Left cardiac atrium (tissue), 4 donors: ENCODE measurements at places on chromosomes 13 and 19. TPM values are rescaled to one million over a fixed set of nuclear protein-coding genes. Genes with fewer than 3 reads are reported as not detected.

Gene C1QTNF9B
- 1.3 TPM for total RNA-seq

Gene DENND1C
- total RNA-seq: 1.9 TPM

Gene IFI30
- 68.9 TPM for total RNA-seq

Gene SLC15A1
- total RNA-seq: not detected

Gene SCGB2B2
- 0.52 TPM for total RNA-seq

Gene KLK6
- not detected for total RNA-seq

Gene LAMP1
- total RNA-seq: 122 TPM

Gene LGALS4
- 0.85 TPM for total RNA-seq

Gene ZSWIM9
- 6.2 TPM for total RNA-seq

Gene SIAH3
- not detected for total RNA-seq

Gene KXD1
- total RNA-seq: 53.4 TPM

Gene URAD
- not detected for total RNA-seq

Gene BRSK1
- 9.1 TPM for total RNA-seq

Gene NDUFS7
- total RNA-seq: 267 TPM

Gene CATSPERD
- not detected for total RNA-seq

- DNase-seq: no peak
Measured at GRCh38 chr13:65342541-65343337, 1887.4 kb downstream of the PCDH9 start.

GRCh38 chr13:99220199-99220935 lies 19.7 kb downstream of the UBAC2 start:
- no peak for DNase-seq

DNA sequence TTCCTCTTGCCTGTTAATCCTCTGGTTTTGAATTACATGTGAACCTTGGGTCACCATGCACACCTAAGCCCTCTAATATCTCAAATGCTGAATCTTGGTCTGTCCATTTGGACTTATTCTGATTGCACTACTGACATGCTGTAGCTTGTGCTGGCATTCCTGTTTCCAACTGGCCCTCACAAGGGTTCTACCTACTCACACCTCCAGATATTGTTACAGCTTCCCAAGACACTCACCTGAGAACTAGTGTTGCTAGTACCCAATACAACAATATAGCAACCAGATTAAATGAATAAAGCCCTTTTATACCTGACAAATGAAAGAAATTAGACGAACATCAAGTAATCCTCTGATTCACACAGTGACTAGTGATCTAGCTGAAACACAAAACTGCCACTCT lies 16.6 kb downstream of the TEX30 start:
- no peak for DNase-seq

GRCh38 chr19:46056536-46056935 lies 15.7 kb upstream of the IGFL4 start:
- no peak for DNase-seq

GRCh38 chr13:25881971-25882451 lies 169.8 kb downstream of the SHISA2 start:
- DNase-seq: no peak

DNA sequence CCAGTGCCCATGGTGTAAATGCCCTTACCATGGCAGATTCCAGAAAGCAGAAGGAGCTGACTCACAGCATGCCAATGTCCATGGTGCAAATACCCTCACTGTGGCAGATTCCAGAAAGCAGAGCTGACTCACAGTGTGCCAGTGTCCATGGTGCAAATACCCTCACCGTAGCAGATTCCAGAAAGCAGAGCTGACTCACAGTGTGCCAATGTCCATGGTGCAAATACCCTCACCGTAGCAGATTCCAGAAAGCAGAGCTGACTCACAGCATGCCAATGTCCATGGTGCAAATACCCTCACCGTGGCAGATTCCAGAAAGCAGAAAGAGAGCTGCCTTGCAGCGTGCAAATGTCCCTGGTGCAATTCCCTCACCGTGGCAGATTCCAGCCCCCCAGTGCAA lies 163.8 kb upstream of the SOX1 start:
- DNase-seq: no peak

GRCh38 chr19:38565691-38566105 lies 52.1 kb downstream of the MAP4K1 start:
- no peak for DNase-seq

GRCh38 chr13:50392977-50393376 lies 377.7 kb downstream of the KCNRG start:
- DNase-seq: no peak

DNA sequence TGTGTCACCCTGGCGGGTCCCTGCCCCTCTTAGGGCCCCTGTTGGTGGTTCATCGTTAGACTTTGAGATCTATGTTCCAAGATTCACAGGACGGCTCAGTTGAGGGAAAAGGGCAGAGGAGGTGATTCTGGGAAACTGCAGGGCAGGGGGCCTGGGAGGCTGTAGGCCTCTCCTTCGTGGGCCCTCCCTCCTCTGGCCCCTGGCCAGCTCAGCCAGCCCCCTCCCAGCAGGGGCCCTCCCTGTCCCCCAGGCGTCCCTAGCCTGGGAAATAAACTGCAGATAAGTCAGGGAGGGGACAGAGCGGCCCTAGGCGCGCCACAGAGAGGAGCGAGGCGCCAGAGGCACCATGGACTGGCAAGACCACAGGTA lies 6.5 kb downstream of the HIF3A start:
- DNase-seq: no peak

GRCh38 chr19:38792250-38793111 lies 3.5 kb downstream of the LGALS7B start:
- DNase-seq: peak; percentile 72

DNA sequence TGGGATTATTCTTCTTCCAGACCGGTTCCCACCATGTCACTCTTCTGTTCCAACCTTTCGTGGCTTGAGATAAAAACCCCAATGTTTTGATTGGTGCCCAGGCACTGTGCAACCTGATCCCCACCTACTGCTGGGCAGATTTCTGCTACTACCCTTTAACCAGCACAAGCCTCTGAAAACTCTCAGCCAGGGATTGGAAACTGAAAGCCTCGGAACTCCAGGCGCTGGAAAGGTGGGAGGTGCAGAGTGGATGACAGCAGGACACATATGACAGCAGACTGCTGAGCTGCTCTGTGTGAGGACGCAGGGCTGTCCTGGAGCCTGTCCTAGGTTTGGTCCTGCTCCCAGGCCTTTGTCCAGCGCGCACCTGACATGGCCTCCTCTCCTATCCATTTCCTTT lies 68.5 kb upstream of the GTF3A start:
- no peak for DNase-seq

DNA sequence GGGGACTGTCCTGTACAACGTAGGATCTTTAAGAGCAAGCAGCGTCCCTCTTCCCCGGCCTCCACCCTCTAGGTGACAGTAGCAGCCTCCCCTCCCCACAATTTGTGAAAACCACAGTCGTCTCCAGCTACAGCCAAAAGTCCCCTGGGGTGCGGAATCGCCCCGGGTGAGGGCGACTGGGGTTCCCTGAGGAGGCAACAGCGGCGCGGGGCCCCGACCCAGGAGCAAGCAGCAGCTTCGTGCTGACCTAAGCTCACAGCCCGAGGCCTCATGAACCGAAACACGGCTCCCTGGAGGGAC lies 322 bp downstream of the ZNF558 start:
- no peak for DNase-seq

DNA sequence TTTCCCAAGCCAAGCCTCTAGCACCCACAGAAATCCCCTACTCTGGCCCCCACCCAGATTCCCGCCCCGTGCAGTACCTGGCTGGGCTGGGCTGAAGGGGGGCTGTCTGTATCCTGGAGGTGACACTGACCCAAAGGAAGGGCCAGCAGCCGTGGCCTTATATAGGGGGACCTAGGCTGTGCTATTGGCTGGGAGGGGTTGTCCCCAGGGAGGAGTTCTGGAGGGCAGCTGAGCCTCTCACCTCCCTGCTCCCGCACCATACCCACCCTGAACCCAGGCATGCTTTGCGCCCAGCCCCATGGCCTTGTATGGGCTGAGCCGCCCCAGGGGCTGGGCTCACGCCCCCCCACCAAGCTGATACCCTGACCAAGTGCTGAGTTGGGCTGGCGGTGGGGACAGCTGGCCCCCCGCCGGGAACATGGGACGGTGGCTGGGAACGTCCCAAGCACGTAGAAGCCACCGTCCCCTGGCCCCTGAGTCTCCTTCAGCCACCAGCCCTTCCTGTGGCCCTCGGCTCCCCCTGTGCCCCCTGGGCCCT lies at the start of gene CKM:
CKM (minus strand) TSS at position 132 of the 538 bp plus-strand sequence. CDS start 3,162 bp downstream, outside the sequence.
- peak; percentile 82 for DNase-seq

DNA sequence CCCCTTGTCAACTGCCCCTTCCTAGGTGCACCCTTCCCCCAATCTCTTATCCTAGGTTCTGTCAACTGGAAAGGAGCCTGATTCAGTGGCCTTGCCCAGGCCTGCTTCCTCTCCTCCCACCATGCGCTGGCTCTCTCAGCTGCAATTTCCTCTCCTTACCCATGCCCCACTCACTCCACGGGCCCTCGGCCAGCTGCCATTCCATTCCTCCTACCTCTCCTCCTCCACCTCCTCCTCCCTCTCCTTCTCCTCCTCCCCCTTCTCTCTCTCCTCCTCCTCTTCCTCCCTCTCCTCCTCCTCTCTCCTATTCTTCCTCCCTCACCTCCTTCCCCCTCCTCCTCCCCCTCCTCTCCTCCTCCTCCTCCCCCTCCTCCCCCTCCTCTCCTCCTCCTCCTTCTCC lies 9.6 kb upstream of the TIMM44 start:
- DNase-seq: no peak

DNA sequence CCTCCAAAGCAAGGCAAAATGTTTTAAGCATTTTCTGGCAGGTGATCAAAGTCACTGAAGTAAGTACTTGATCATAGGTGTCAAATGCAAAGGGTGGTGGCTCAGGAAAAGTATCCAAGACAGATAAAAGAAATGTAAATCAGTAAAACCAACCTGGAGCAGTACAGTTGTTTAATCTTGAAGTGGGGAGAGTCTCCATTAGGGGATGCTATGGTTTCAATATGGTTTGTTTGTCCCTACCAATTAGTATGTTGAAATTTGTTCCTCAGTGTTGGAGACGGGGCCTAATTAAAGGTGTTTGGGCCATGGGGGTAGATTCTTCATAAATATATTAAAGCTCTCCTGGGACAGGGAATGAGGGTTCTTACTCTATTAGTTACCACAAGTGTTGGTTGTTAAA lies 1781.7 kb upstream of the PRR20A start:
- DNase-seq: no peak

- no peak for DNase-seq
Measured at GRCh38 chr13:19759669-19760068, 23.1 kb downstream of the PSPC1 start.

GRCh38 chr19:55601084-55601483 lies 996 bp downstream of the ZNF524 start:
- DNase-seq: no peak

- no peak for DNase-seq
Measured at GRCh38 chr19:38913958-38914357, 2.0 kb upstream of the CCER2 start.

DNA sequence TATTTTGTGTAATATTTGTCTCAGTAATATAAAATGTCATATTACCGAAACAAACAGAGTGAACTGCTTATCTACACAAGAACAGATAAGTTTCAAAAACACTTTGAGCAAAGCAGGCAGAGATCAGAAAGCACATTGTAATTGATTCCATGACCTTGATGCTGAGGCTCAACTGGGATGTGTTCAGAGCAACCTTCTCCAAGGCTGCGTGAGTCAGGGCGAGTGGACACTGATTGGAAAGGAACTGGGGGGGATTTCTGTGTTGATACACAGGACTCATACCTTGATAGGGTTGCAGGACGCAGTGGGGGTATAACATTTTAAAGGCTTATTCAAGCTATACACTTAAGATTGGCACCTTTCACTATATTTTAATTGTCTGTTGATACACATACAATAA lies 1136.3 kb downstream of the UQCRFS1 start:
- DNase-seq: no peak

GRCh38 chr19:22261596-22261995 lies 24.6 kb upstream of the ZNF729 start:
- no peak for DNase-seq

- no peak for DNase-seq
Measured at GRCh38 chr13:88294368-88294767, 623.2 kb downstream of the SLITRK5 start.

DNA sequence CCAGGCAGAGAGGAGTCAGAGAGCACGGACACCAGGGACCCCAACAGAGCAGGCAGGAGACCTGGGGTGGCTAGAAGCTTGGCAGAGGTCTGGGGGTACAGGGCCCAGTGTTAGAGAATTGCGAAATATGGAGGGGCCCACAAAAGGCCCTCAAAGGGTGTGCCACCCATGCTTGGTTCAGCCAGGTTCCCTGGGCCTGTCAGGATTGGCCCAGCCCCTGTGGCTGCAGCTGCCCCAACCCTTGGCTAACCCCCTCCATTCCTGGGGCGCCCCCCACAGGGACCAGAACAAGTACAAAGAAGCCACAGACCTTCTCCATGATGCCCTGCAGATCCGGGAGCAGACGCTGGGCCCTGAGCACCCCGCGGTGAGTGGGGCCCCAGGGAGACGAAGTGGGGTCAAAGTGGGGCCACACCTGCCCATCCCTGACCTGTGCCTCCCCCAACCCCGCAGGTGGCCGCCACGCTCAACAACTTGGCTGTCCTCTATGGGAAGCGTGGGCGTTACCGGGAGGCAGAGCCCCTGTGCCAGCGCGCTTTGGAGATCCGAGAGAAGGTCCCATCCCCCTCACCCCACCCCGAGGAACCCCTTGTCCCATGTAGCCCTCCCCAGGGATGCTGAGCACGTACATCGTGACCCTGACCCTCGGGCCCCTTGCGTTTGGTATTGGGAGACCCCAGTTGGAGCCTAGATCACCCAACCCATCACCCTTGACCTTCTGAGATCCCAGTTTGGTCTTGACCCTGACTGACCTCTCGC lies 8.0 kb downstream of the KLC3 start:
- DNase-seq: no peak

DNA sequence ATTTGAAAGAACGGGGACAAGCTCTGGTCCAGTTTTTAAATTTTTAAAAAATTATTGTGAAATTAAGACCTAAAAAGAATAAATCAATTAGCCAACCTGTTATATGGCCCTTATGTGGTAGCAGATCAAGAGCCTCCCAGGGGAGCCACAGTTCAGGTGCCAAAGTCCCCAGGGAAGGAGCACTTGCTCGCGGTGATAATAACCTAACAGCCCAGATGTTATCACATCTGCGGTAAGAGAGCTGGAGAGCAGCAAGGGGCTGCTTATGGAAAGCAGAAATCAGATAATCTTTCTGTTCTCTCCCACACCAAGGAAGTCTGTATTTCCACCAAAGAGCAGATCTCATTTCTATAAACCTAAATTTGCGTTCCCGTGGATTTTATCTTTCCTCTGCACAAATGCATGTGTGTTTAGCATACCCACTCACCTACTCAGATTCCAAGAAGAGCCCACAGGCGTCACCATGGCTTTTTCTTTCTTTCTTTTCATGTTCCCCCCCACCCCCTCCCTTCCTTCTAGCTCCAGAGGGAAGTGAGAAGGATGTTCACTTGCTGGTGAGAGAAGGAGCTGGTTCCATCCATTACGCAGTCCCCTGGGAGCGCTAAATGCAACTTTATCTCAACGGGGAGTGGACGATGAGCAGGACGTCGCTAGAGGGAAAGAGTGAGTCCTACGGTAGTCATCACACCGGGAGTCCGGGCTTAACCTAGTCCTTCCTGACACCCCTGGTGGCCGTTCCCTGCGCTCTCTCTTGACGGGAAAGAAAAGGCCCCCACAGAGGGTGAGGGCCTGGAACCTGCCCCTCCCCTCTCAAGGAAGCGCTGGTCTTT lies 1.6 kb upstream of the POU4F1 start:
- no peak for DNase-seq
